ENCODE measurements at places on chromosomes 3 and 15.

- DNase-seq, result no peak
Observed at GRCh38 chr15:70240820-70241430, 143.2 kb upstream of the TLE3 start.

DNA sequence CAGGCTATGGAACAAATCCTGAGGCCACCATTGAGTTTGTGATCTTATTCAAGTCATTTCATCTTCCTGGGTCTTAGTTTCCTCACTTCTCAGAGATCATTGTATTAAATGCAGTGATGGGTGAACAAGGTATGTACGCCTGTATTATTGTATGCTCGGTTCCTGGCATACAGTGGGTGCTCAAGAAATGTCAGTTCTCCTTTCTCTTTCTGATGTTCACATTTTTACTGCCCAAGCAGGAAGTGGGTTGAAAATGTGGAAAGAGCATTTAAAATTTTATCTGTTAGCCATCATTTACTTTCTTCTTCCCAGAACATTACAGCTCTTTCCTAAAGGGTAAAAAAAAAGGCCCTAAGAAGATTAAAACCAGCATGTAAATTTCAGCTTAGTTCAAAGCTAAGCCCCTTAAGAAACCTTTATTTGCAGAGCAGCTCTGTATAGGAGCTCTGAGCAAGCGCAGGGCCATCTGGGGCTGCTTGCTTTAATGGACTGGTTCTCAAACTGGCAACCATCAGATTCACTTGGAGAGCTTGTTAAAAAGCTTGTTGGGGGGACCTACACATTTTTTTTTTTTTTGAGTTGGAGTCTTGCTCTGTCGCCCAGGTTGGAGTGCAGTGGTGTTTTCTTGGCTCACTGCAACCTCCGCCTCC is 179.4 kb downstream of the CHST2 start:
- no peak for DNase-seq

- DNase-seq, result no peak
Observed at GRCh38 chr3:59567661-59568060, 517.8 kb upstream of the CFAP20DC start.

- no peak for DNase-seq
Observed at GRCh38 chr3:33982269-33982798, 183.9 kb downstream of the PDCD6IP start.

DNA sequence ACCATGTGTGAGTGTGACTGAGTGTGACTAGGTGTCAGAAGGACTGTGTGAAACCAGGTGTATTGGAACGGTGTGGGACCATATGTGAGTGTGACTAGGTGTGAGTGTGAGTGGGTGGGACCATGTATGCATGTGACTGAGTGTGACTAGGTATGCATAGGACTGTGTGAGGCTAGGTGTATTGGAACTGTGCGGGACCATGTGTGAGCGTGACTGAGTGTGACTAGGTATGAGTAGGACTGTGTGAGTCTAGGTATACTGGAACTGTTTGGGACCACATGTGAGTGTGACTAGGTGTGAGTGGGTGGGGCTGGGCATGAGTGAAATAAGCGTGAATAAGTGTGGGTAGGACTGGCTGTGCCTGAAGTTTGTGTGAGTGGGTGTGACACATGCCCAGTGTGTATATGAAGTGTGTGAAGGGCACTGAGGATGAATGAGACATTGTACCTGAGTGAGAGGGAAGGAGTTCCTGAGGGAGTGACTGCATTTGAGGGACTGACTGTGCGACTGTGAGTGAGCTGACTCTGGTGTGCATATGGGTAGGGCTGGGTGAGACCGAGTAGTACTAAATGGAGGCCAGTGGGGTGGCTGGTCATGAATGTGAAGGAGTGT is 247.0 kb upstream of the CCDC54 start:
- DNase-seq, result no peak

- DNase-seq, result no peak
Observed at GRCh38 chr3:126551839-126552687, 6.7 kb downstream of the C3orf22 start.

DNA sequence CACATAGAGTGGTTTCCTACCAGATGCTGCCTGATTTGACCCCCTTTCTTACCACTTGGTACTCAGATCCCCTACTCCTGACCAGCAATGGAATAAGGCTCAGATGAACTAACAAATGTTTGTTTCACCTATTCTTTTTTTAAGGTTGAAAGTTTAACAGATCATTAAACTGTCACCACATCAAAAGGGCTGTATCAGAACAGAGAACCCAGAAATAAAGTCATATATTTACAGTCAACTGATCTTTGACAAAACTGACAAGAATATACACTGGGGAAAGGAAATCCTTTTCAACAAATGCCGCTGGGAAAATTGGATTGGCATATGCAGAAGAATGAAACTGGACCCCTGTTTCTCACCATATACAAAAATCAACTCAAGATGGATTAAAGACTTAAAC is 56.0 kb downstream of the GPR176 start:
- DNase-seq, result no peak

DNA sequence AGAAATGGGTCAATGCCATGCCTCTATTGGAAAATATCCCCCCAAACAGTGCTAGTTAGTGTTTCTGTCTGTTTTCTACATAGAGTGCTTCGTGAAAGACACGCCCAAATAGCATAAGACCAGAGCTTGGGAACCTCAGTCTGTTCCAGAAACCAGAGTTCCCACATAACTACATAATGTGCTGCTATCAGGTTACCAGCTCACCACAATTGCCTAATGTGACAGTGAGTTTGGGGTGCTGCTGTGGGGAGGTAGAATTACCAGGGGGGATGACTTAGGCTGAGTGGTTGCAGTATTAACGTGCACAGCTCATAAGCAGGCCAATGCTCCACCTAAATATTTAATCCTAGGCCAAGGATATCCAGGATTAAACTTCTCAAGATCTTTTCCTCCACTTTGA is 39.2 kb downstream of the DUT start:
- no peak for DNase-seq

DNA sequence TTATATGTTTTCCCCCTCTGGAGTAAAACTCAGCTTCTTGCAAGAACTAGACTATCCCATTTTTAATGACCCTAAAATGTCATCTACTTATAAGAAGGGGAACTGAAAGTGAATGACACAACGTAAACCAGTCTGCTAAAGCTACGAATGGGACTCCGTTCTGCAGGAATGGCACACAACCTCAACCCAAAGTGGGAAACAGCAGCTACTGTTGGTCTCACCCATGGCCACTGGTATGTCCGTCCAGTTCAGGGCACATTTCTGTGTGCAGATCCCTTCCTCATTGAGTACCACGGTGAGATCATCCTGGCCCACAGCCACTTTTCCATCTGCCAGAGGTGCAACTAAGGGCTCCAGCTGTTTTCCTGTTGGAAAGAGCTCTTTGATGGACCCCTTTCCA is 23.8 kb downstream of the VPS39 start:
- no peak for DNase-seq

DNA sequence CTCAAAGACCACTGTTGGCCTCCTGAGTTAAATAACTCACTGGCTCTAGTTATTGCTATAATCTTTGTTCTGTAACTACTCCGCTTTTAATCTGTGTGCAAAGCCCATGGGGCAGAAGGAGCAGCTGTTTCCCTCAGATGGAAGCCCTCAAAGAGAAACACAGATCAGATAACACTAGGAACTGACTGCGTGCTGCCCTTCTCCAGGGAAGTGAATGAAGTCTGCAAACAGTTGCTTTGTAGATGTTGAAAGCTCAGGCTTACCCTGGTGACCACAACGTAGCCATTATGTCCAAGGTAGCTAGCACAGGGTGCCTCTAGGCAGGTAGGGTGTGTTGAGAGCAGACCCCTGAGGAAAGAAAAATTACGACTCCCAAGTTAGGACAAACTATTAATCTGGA is 152.3 kb upstream of the STAC start:
- DNase-seq, result no peak

DNA sequence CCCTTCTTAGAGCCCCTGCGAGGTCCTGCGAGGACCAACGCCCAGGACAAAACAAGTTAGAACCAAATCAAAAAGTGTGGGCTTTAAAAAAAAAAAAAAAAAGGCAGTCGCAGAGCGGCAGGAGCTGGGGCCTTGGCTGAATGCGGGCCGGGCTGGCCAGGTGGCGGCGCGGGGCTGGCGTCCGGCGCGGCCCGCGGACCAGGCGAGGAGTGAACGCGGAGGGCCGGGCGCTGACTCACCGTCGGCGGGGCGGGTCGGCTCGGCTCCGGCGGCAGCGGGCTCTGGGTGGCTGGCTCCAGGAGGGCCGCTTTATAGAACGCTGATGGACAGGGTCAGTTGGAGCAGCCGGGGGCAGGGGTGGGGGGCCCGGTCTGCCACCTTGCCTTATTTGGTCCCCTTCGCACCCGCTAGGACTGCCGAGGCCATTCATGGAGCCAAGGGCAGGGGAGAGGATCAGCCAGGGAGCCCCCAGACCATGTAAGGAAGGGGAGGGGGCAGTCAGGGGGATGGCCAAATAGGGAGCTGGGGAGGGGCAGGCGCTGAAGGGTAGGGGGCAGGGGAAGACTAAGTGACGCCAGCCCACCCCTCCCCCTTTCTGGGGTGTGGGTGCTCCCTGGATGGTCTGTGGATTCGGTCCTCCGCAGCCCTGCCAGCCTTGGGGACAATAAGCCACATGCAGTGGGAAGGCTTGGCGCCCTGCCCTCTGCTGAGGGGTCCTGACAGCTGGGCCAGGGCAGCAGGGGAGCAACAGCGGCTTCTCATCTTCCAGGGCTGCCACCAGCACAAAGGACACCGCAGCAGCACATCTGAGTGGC is at the start of gene ACTC1:
TSS of gene ACTC1 (minus strand) at position 283 of the 815 bp plus-strand sequence. CDS start 741 bp downstream, outside the sequence.
- DNase-seq, result no peak

GRCh38 chr3:151443583-151443982 is 17.3 kb downstream of the IGSF10 start:
- no peak for DNase-seq

GRCh38 chr15:64731805-64732151 is 43.6 kb downstream of the RBPMS2 start:
- no peak for DNase-seq

- DNase-seq, result no peak
Observed at GRCh38 chr15:70086636-70087035, 11.1 kb downstream of the TLE3 start.

DNA sequence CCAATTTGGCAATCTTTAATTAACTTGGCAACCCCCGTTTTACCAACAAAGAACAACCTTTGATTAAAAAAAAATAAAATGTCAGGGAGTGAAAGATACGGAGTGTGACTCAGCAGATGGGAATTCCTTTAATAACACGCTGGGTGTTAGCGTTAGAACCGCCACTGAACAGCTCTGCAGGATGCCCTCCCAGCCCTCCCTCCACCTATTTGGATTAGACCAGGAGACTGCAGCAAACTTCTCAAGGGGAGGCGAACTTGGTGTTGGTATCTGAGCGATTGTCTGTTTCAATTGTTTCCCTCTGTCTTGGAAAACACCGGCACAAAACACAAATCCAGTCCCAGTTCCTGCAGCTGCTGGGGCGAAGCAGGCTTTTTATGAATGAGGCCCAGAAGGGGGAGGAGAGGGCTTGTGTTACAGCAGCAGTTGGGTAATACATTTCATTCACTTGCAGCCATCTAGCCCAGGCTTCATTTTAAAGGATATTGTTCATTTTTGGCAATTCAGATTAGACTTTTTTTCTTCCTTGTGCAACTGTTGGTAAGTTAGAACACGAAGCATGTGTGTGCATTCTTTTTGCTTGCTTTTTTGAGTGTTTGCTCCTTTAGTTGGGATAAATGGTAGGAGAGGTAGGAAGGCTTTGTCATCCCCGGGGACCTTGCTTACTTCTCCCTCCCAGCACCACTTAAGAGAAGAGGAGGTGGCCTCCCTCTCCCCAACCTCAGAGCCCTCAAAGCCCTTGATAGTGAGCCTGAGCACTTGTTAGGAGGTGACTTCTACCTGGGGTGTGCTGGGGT is 152.3 kb downstream of the IGF1R start:
- DNase-seq, result no peak

DNA sequence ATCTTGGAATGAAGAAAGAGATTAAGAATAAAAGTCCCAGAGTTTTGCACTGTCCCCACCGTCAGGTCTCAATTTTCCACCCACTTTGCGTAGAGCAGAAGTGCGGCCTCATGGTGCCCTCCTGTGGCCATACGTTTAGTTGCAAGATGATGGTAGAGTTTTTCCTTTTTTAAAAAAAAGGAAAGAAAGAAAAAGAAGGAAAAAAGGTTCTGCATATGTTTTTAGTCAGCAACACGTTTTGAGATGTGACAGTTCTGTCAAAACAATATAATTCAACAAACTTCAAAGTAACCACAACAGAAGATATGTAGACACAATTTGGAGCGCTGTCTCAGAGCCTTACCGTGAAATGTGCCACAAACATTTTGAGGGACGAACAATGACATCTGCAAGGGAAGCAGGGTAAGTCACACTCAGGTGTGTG is 24.6 kb downstream of the EBLN2 start:
- no peak for DNase-seq

DNA sequence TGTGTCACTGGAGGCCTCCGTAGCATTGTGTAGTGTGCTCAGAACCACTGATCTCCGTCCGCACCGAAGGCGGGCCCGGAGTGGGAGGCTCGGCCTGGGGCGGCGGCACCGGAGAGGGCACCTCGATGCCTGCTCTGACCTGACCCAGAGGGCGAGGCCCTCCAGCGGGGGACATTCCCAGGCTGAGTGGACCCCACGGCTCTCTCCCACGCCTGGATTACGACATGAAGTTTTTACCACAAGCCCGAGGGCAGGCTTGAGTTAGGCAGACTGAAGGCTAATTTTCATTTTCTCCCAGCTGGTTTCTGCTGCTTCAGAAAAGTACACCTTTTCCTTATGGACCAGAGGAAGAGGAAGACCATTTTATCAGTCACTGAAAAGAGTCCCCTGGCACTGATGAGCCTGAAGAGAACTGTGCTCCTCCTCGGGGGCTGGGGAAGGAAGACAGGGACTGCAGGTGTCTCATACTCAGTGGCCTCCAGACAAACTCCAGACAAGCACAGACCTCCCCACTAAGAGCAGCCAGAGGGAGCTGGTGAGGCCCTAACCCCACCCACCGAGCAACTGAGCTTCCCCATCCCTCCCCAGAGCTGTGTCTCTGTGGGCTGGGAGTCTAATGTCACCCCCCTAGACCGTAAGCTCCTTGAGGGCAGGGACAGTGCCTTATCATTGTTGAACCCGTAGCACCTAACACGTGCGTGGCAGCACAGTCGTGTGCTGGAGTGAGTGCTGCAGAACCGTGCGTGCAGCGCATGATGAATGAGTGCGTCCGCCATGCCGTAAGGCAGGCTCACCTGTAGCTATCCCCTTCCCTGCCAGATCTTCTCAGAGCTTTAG is 74.5 kb upstream of the BLM start:
- no peak for DNase-seq

DNA sequence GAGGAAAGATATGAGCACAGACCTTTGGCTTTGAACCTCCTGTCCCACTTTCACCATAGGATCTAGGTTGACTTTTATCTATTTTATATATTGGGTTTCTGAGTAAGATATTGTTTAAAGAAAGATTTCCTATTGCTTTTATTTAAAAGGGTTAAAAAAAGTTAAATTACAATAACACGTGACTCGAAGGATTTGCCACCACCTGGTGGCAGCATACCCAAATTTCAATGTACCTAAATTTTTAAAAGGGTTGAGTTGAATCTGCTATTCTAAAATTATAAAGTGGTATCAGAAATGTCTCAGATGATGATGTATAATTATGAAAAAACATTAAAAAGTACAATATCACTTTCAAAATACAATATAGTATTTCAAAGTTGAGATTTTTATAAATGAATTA is 368.4 kb downstream of the MECOM start:
- DNase-seq, result peak; percentile 8

- no peak for DNase-seq
Observed at GRCh38 chr15:88661761-88662556, 23.1 kb downstream of the ISG20 start.

Measured in T-helper 2 cell (primary cell).